Central memory CD4-positive, alpha-beta T cell (primary cell): ENCODE measurements at places on chromosomes 6 and 20.

GRCh38 chr6:33112148-33112547 lies 36.4 kb downstream of the HLA-DPB1 start:
- DNase-seq: peak; percentile 29

DNA sequence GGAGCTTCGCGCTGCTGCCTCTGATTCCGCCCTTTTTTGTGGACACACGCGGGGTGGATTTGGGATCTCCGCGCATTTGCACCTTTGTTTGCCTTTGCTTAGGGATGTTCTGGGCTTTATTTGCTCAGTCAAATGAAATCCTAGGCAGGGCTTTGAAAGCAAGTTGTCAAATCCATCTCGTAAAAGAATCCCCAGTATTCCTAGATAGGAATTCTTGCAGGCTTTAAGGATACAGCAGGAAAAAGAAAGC lies 453 bp downstream of the CEP57L1 start:
- no peak for DNase-seq

GRCh38 chr6:56547687-56548086 lies 95.0 kb downstream of the DST start:
- DNase-seq: no peak

GRCh38 chr6:41586252-41587007 lies 40.2 kb downstream of the FOXP4 start:
- DNase-seq: no peak

DNA sequence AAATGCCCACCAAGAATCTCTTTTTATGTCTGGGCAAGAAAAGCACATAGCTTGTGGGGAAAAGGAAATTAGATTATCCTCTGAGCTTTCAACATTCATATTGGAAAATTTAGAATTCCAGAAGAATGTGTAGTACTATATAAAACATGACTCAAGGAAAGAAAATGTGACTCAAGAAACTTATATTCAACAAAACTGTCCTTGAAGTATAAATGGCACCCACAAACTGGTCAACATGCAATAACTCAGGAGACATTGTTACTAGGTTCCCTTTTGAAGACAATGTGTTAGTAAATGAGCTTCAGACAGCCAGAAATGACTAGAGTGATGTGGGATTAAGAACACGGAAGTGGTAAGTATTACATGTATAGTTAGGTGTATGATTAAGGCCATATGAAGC lies 26.1 kb upstream of the TINAG start:
- DNase-seq: no peak
